GM04504 (cell line): ENCODE measurements at places on chromosomes 6 and 20.

DNA sequence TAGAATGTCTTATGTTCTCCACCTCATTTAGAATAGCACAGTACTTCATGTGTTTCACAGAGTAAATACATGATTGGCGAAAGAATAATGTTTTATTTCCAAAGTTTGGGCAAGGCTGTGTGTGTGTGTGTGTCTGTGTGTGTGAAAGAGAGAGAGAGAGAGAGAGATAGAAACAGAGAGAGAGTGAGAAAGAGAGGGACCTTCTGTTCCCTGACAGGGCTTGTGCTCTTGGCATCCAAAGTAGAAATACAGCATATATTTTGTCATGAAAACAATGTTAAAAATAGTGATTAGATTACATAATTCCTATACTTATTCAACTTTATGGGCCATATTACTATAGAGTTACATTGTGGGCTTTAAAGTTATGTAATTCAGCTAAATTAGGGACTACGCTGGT lies 201.2 kb downstream of the KIF6 start:
- DNase-seq, result no peak

DNA sequence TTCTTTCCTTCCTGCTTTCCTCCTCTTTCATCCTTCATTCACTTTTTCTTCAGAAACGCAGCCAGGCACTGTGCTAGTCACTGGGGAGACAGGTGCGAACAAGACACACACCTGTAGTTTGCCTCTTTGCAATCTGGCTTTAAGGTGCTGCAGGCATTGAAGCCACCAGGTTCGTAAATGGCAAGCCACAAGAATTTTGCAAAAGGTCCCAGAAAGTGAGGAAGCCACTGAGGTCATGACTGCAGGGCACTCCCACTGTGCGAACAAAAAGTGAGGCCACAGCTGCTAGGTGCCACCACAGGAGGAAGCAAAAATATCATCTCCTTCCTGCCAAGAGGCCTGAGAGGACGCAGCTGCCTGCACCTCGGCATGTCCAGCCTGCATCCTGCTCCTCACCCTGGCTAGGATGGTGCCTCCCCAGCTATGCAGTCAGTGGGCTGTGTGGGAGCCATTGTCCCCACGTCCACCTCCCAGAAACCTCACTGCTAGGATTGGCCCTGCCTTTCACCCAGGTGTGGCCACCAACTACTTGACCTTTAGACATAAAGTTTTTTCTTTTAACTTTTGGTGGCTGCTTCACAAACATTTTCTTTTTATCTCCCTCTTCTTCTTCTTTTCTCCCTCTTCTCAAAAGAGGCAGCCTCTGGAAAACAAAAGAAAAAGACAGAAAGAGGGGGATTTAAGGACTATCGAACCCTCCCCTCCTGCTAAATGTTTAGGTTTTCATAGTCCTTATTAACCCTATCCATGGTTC lies 230.8 kb downstream of the BCAS1 start:
- no peak for DNase-seq

GRCh38 chr6:2396846-2397630 lies 151.6 kb upstream of the GMDS start:
- peak; percentile 48 for DNase-seq

DNA sequence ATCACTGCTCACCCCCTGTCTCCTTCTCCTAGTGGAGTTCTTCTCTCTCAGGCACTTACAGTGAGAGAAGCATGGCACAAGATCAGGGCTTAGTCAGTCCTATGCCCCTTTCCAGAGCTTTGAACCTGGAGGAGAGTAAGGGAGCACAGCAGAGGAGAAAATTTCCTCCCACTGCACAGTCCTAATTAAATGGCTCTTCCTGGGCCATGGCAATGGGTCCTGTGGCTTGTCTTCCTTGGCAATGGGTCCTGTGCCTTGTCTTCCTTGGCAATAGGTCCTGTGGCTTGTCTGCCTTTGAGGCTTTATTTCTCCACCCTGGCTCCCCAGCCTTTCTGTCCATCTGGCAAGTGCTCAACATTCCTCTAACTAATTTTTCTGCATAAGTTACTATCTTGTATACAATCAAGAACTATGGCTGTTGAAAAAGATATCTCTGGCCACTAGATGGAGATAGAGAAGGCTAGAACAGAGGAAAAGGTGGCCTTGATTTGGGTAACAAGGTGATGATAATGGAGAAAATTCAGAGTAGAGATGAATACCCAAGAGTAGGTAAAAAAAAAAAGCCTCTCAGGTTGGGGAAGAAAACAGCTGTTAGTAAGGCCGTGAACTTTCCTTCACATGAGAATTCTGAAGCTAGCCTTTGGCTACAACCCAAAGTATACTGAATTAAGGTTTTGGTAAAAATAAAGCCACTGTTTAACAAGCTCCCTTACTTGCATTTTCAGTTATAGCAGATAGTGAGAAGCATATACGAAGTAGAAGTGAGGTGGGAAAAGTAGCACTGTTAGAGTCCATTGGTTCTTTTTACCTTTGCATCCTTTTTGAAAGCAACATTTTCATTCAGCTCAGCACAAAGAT lies 504.9 kb downstream of the DOK5 start:
- no peak for DNase-seq

DNA sequence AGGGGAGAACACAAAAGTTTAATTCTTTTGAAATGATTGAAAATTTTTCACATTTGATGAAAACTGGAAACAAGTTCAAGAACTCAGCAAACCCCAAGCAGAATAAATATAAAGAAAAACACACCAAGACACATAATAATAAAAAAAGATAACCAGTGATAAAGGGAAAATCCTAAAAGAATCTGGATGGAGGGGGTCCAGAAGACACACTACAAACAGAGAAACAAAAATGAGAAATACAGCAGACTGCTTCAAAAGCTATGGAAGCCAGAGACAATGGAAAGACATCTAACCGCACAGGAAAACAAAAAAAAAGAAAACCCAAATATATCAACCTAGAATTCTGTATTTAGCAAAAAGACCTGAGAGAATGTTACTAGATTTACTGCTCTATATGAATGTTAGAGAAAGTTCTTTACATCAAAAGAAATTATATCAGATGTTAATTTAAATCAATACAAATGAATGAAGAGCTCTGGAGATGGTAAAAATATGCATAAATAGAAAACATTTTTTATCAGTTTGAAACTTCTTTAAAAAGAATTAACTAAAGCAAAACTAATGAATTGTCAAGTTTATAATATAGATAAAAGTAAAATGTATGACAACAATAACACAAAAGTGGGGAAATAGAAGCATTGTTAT lies 310.7 kb upstream of the PREP start:
- no peak for DNase-seq

DNA sequence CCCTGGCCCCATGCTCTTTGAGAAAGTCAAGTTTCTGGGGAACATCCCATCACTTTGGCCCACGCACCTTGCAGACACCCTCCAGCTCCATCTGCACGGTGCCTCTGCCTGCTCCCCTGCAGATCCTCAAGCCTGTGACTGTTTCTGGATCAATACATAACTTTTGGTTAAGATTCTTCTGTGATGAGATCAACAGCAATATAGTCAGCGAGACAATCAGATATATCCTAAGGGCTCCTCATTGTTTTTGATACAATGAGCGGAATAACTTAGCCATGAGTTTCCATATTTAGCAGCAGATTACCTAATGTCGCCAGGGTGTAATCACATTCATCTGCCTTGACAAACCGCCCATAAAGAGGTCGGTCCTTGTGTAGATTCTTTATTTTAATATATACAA lies 109.3 kb upstream of the MTHFD1L start:
- DNase-seq, result no peak

GRCh38 chr20:25247000-25247517 lies 826 bp upstream of the PYGB start:
- peak; percentile 51 for DNase-seq

DNA sequence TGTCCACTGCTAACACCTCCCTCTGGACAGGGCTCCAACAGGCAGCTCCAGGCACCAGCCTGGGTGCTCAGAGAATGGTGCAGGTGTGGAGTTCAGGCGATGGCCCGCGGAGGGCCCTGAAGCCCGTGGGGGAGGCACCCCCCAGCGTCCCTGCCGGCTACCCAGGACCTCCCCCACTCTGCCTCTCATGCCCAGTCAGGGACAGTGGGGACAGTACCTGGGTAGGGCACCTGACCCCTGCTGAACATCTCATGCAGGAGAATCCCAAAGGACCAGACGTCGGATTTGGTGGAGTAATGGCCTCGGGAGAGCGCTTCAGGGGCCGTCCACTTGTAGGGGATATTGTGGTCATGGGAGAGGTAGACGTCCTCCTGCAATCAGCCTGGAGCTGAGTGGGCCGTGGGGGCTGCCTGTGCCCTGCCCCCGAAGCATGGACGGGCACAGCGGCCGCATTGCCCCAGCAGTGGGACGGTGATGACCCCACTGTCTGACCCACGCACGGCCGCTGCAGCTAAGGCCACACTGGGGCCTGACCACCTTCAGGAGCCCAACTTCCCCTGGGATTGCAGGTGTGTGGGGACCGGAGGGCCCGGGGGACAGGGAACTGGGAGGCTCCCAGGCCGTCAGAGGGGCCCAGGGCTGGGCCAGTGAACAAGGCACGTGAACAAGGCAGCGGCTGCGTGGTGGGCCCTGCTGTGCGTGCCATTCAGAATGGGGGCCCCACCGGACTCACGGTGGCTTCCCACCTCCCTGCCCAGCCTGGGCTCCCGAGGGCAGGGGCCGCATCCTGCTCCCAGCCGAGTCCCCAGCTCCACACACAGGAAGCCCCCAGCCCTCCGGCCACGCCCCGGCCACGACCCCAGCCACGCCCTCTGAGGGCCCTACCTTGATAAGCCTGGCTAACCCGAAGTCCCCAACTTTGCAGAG lies 7.1 kb downstream of the PTK6 start:
- no peak for DNase-seq

DNA sequence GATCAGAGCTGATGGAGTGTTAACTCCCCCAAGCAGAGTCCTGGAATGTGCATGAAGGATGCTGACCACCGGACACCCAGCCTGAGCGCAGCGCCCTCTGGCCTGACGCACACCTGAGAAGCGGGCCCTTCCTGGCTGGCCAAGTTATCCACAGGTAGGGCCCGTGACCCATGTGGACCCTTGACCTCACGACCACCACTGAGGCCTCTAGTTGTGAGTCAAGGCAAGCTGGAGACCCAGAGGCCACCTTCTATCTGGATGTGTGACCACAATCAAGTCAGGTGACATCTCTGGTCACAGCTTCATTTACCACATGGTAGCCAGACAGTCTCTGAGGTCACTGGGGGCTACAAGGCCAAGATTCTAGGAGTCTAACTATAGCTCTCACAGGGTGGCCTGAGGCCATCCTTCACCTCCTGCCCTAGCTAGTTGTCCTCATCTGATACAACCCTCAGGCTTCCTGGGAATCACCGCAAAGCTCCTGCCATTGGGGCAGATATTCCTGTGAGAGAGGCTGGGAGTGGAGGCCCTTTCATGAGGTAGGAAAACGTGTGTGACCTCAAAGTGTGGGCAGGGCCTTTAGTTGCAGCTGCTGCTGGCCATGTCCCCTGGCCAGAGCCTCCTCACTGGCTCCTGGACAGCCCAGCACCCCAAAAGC lies 53.1 kb downstream of the DSTN start:
- DNase-seq, result no peak

GRCh38 chr20:18138639-18139583 lies 1.2 kb downstream of the KAT14 start:
- no peak for DNase-seq

DNA sequence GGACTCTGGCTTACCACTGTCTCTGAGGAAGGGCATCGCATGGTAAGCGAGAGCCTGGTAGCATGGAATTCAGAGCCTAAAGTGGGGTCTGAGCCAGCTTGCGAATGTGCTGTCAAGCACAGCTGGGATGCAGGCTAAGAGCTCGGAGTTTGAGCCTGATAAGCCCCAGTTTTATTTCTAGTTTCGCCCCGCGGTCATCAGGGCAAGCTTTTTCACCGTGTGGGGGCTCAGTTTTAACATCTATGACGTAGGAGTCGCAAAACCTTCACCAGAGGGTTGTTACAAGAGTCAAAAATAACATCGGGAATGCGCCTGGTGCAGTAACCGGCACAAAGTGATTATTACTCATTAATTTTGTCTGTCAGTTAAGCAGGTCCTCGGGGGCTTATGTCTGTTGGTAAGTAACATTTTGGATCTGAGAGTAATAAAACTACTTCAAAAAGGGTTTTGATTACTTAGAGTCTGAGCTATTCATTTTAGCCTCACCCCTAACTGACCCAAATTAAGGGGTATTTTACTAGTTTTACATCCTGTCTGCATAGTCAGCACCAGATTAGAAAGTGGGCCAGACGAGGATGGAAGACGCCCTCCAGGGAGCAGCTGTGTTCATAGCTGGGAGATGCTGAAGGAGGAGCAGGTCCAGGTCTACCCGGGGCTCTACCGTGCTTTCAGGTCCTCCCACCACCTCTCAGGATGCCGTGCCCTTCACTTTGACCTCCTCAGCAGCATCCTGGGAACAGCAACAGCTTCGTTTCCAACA lies 29.7 kb downstream of the SLC22A23 start:
- DNase-seq, result no peak

DNA sequence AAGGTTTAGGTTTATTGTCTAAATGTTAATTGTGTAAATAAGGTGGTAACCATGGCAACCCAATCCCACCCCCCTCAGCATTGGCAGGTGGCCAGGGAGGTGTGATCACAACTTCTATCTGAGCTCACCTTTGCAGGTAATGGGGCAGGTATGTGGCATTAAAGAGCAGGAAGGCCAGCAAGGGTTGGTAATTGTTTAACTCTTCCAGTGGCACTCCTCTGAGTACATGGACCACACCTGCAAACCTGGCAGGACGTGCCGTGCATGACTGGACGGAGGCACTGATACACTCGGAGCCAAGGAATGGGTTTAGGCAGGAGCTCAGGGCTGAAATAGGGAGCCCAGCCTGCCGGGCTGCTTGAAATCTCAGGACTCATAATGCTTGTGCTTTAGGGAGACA lies 107.0 kb upstream of the BMP2 start:
- no peak for DNase-seq

DNA sequence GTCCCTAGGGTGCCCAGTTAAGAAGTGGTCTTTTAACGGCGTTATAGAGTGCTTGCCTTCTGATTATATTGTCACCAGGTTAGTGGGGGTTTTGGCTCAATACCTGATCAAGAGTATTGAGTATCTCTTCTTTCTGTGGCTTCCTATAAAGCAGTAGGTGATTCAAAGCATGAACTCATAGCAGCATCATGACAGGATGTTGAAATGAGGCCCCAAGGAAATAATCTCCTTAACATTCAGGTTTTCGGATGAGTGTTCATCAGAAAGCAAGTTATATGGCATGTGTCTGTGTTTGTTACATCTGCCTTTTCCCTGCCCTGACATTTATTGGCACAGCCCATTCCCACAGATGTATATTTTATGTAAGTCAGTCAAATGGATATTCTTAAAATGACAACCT lies 301.0 kb downstream of the FARS2 start:
- no peak for DNase-seq

DNA sequence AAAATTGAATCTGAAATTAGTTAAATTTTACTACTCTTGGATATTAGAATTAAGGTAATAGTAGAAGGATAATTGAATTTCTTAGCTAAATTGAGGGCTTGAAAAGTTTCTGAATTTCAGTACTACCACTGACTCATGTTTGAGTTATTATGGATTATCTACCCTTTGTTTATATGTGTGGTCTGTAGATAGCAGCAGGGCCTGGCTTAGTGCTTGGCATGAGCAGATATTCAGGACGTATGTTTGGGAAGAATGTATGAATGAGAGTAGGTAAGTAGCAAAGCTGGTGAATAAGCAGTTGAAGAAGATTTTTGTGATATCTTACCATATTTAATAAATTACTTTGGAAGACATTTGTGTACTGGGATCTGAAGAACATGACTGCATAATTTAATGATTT lies 152.7 kb downstream of the MACROD2 start:
- DNase-seq, result no peak

GRCh38 chr20:37256286-37256685 lies 5.3 kb downstream of the GHRH start:
- no peak for DNase-seq
